ENCODE measurements at places on chromosomes 5 and 9.

- no peak for DNase-seq
Measured at GRCh38 chr9:95363051-95363841, 45.7 kb upstream of the FANCC start.

GRCh38 chr5:2015124-2015848 is 132.6 kb upstream of the IRX4 start:
- no peak for DNase-seq

DNA sequence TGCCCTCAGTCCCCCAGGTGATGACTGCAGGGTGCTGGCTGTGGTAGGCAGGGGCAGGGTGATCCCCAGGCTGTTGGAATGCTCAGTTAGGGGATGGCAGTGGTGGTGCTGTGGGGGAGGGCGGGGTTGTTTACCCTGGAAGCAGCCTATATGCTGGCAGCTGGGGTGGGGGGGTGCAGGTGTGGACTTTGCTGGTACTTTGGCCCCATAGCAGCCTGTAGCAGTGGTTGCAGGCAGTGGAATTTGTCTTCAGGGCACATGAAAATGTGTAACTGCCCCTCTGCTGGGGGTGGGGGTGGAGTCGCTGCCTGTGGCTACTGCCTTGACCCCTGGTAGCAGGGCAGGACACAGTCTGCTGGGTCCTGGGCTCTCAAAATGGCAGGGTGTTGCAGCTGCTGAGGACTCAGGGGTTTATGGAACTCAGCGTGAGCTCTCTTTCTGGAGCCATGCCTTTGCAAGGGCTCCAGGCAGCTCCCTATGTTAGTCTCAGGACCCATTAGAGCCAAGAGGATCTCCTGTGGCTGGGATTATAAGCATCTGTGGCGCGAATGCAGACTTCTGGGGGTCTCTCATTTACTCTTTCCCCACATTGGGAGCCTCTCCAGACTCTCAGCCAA is 65.0 kb downstream of the RMI1 start:
- DNase-seq, result no peak

DNA sequence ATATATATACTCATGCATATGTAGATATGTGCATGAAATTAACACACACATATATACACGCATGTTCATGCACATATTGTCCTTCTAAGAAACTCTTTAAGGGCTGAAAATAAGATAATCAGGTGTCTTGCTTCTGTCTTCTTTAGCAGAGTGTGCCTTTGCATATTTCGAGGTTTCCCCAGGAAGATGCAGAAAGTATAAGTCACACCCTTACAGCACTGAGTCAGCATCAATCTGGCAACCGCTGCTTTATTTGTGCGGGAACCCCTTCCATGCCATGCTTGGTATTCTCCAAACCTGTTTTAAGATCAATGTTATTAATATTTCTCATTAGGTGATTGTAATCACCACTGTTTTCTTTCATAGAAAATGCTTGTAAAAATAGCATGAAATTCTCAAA is 557.9 kb downstream of the CAAP1 start:
- no peak for DNase-seq

DNA sequence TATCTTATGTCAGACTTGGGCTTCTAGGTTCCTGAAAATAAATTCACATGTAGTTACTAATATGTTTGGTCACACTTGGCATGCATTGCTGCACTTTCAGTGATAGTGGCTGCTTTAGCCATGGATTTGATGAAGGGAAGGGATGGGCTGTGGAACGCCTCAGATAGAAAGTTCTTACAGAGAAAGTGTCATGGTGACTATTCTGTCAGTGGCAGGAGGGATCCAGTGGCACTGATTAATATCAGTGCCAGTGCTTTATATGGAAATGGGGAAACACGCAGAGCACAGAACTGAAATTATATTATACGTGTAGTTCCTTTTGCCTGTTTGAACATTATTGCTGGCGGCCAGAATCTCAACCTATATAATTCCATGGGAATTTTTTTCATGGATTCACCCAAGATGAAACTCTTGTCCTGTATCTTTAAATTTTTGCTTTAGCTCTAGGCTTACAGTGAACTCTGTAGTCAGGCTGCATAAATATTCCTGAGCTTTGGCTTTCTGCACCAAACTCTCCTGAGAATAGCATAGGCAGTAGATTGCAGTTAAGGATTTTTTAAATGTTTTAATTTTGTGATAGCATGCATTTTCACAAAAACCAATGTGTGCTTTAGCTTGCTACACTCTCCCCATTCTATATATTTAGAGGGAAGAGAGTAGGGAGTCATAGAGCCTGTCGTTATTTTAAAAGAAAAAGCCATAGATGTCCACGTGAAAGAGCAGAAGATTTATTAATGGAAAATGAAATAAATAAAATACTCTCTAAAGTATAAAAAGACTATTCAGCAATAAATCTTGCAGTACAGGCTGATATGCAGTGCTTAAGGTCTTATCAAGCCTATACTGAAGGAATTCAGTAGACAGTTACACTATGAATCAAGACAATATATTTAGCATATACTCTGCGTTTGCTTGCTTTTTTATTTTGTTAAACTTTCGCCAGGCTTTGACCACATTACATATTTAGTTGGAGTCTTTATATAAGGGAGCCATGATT is 98.7 kb downstream of the EDIL3 start:
- no peak for DNase-seq

- peak; percentile 50 for DNase-seq
Measured at GRCh38 chr5:65086234-65086890, 317.6 kb downstream of the CWC27 start.

DNA sequence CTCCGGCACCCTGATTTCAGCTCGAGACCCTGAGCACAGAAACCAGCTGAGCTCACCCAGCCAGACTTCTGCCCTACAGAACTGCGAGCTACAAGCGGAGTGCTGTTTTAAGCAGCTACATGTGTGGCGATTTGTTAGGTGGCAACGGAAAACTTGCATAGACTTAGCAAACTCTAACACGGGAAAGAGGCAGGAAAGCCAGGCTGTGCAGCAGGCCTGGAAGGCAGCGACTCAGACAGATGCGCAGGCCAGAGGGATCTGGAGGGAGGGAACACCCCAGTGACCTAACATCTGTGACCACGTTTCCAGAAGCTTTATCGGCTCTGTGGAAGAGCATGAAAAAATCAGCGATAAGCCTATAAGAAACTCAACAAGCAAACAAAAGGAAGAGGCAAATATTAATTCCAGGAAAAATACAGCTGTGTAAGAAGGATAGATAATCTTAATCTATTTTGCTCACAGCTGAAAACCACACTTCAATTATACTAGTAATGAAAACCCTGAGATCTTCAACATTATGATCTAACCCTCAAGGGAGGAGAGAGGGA is 11.0 kb downstream of the UBAC1 start:
- no peak for DNase-seq

GRCh38 chr5:93303291-93303691 is 277.7 kb downstream of the NR2F1-AS1 start:
- peak; percentile 50 for DNase-seq

- no peak for DNase-seq
Measured at GRCh38 chr9:526904-527591, 312.4 kb downstream of the DOCK8 start.

DNA sequence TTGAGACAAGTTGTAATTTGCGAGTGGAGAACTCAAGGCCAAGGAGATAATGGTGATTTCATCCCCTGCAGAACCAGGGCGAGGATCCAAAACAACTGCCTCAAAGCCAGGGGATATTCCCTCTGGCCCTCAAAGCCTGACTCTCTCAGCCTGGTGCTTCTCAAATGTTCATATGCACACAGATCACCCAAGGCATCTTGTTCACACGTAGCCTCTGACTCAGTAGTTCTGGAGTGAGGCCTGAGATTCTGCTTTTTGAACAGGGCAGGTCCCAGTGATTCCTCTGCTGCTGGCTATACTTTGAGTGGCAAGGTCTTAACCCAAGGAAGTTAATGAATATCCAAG is 30.2 kb upstream of the WWC1 start:
- no peak for DNase-seq

- DNase-seq, result no peak
Measured at GRCh38 chr9:69397384-69398214, 72.6 kb downstream of the ENTREP1 start.

DNA sequence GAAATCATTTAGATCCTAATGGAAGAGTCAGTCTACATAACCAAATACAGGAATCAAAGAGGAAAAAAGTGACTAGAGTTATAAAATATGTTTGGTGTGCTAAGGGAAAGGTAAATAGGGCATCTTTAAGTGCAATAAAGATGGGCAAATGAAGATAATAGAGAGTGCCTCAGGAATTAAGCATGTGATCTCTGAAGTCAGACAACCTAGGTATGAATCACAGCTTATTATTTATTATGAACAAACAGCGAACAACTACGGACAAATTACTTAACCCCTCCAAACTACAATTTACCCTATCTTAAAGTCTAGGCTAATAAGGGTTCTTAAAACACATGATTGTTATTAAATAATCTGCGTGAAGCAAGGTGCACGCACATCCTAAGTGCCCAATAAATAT is 910.2 kb upstream of the DMAC1 start:
- no peak for DNase-seq

GRCh38 chr5:174078416-174078815 is 32.9 kb downstream of the NSG2 start:
- no peak for DNase-seq

DNA sequence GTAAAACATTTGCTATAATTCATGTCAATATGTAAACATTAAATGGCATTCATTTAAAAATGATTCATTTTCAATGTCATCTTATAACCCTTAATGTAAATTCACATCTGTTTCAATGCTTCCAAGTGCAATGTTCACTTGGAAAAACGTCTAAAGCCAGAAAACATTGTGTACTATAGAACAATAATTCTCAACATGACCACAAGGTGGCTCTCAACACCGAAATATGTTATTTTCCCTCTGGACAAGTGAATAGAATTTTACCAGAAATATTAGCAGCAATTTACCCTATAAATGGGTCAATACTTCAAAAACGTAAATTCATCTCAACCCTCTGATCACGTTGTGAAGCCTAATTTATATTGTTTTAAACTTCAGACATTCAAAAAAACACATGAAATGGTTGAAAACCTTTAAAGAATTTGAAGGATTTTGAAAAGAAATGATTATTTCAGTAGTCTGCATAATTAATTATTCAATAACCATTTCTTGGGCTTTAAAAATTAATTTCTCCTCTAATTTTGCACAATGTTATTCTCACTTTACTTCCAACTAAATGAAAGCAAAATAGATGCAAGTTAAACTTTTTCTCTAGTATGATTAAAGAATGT is 11.0 kb downstream of the CDH10 start:
- DNase-seq, result peak; percentile 15

DNA sequence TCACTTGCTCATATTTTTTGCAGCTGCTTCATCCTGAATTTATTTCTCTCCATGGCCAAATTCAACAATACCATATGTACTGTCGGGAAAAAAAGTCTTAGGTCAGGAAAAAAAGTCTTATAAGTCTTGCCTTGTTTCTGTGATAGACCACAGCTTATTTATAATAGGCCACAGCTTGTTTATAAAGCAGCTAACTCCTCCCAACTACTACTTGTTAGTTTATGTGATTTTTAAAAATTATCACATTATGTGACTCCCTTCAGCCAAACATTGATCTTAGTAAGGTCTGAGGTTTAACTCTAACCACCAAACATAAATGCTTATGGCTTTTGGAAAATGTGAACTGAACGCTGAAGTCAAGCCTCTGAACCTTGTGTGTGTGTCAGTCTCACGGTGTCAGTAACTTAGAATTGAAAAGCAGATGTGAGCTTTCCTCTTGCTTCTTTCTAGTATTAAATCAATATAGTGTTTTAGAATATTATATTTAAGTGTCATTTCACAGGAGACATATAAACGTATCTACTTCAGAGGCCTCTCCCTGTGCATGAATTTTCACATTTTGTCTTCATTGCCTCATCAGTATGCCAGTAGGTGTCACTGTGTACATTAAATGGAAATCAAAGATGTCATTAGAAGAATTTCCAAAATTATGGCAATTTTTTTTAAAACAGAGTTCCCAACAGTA is 51.3 kb downstream of the SNX24 start:
- DNase-seq, result no peak

DNA sequence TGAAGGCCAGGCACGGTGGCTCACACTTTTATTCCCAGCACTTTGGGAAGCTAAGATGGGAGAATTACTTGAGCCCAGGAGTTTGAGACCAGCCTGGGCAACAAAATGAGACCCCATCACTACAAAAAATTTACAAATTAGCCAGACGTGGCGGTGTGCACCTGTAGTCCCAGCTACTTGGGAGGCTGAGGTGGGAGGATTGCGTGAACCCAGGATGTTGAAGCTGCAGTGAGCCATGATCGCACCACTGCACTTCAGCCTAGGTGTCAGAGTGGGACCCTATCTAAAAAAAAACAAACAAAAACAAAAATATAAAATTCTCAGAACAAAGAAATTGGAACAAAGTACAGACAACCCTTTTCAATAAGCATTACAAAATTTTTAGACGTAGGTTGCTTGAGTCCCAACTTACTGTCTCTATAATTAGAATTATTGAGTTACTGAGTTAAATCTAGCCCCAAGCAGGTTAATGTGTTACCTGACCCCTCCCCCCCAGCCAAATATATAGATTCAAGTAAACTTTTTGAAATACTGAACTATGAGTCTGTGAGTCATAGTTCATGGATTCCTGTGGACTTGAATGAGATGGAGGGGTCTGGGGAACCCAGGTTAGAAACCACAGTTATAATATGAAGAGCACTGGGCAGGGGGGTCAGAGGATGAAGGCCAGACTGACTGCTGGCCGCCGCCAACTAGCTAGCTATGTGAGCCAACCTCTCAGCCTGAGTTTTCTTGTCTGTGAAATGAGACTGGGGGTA is 173.1 kb downstream of the AOPEP start:
- no peak for DNase-seq

- no peak for DNase-seq
Measured at GRCh38 chr9:126796758-126797157, 8.1 kb upstream of the ZBTB43 start.

DNA sequence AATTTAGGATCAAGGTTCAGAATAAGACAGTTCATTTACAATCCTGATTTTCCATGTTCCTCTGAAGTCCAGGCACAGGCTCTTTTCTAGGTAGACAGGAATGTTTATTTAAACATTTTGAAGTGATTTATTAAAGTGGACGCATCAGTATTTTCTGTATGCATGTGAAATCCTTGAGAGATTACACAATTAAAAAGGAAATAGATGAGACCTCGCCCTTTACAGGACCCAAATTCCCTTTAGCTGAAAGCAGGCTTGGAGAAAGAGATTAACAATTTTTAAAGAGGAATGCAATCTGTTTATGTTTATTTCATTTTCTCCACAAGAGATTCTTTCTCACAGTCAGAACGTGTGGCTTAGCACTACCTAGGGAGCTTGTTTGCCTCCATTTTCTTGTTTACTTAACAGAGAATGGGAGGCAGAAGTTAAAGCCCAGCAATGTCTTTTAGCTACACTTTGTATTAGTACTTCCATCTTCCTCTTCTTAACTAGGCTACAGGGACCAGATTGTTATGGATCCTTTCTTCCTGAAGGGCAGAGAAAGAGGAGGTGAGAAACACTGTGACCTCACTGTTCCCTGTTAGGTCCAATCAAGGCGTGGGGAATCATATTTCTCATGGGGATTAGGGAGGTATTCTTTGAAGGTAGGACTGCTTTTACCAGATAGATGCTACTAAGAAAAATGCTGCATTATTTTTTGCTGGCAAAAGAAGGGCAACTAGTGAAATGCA is 416.0 kb downstream of the SH3GL2 start:
- DNase-seq, result no peak

DNA sequence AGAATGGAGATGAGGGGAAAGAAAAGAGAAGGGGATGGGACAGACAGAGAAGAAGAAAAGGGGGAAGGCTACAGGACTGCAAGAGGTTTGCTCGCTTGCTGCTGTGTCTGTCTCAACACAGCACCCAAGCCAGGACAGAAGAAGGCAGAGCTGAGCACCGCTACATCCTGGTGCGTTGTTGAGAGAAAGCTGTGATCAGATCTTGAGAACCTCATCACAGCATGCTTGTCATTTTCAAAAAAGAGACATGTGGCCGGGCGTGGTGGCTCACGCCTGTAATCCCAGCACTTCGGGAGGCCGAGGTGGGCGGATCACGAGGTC is 110.9 kb downstream of the NXNL2 start:
- DNase-seq, result no peak
